ENCODE measurements at places on chromosomes 12 and 14.
A peak's percentile ranks its signal among the peaks of the same experiment; 100 is the strongest.

GRCh38 chr12:108831309-108831991 is 25.9 kb downstream of the SSH1 start:
- DNase-seq, result no peak

DNA sequence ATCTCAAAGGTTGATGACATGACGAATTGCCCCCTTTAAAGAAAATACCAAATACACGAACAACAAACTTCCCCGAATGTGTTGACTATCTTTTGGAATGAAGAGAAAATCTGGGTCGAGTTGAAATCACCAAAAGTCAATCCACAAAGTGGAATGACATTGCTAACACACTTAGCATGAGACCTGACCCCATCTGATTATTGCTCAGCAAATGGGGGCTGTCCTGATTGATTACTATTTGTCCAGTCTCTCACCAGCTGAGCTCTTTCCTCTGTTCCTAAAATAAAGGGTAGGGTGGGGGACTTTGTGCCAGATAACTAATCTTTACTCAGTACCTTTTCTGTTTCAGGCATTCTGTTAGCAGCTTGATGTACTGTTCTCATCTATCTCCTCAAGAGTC is 223.4 kb downstream of the APAF1 start:
- no peak for DNase-seq

- DNase-seq, result no peak
Observed at GRCh38 chr12:100868487-100868886, 73.9 kb downstream of the ANO4 start.

GRCh38 chr12:47216150-47216677 is 136.5 kb upstream of the AMIGO2 start:
- DNase-seq, result peak; percentile 87

- DNase-seq, result no peak
Observed at GRCh38 chr12:6921996-6922946, 5.5 kb upstream of the ATN1 start.
